ENCODE measurements at places on chromosomes 7 and 10. TPM values are rescaled to one million over a fixed set of nuclear protein-coding genes. Genes with fewer than 3 reads are reported as not detected.

The SFRP5 gene
- 3.0 TPM for total RNA-seq

The PRSS1 gene
- not detected for total RNA-seq

The SUV39H2 gene
- 29.0 TPM for total RNA-seq

The METTL27 gene
- total RNA-seq: 2.3 TPM

The CPA5 gene
- total RNA-seq: not detected

The CALCR gene
- total RNA-seq: not detected

All from Daoy (cell line).